Common myeloid progenitor, CD34-positive (primary cell): ENCODE measurements at places on chromosomes 7 and 10.

DNA sequence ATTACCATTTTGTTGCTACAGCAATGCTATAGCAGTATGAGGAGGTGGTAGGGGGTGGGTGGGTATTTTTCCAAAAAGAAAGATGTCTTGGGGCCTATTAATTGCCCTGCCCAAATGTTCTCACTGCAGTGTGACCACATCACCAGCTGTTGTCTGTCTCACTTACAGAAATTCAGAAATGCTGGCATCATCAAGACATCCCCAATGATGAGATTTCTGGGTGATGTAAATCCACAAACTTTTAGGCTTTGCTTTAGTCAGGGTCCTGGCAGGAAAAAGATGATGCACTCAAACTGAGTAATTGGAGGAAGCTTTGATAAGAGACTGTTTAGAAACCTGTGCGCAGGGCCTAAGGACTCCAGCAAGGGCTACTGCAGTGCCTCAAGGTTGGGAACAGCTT lies 56.2 kb upstream of the OPN4 start:
- DNase-seq: no peak

- DNase-seq: peak; percentile 39
These were observed 816 bp downstream of the TECPR1 start for GRCh38 chr7:98251231-98251600.

- no peak for DNase-seq
These were observed 22.6 kb upstream of the CPN1 start for GRCh38 chr10:100104300-100104699.

DNA sequence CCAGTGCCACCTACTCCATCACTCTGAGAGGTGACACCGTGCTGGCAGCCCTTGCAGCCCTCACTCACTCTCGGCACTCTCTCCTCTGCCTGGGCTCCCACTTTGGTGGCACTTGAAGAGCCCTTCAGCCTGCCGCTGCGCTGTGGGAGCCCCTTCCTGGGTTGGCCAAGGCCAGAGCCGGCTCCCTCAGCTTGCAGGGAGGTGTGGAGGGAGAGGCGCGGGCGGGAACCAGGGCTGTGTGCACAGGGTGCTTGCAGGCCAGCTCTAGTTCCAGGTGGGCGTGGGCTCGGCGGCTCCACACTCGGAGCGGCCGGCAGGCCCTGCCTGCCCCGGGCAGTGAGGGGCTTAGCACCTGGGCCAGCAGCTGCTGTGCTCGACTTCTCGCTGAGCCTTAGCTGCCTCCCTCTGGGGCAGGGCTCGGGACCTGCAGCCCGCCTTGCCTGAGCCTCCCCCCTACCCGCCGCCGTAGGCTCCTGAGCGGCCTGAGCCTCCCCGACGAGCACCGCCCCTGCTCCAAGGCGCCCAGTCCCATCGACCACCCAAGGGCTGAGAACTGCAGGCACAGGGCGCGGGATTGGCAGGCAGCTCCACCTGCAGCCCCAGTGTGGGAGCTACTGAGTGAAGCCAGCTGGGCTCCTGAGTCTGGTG lies 48.7 kb upstream of the SLC35G1 start:
- DNase-seq: no peak

- DNase-seq: no peak
These were observed 182.9 kb downstream of the TSPAN12 start for GRCh38 chr7:120675076-120675475.

DNA sequence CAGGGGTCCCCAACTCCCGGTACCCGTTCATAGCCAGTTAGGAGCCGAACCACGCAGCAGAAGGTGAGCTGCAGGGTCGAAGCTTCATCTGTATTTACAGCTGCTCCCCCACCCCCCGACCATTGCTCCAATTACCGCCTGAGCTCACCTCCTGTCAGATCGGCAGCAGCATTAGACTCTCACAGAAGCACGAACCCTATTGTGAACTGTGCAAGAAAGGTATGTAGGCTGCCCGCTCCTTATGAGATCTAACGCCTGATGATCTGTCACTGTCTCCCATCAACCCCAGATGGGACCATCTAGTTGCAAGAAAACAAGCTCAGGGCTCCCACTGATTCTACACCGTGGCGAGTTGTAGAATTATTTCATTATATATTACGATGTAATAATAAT lies 14.6 kb upstream of the AZGP1 start:
- no peak for DNase-seq

- peak; percentile 57 for DNase-seq
These were observed 2.0 kb downstream of the IFRD1 start for GRCh38 chr7:112452102-112452888.
